ENCODE measurements at places on chromosomes 1 and 21.

DNA sequence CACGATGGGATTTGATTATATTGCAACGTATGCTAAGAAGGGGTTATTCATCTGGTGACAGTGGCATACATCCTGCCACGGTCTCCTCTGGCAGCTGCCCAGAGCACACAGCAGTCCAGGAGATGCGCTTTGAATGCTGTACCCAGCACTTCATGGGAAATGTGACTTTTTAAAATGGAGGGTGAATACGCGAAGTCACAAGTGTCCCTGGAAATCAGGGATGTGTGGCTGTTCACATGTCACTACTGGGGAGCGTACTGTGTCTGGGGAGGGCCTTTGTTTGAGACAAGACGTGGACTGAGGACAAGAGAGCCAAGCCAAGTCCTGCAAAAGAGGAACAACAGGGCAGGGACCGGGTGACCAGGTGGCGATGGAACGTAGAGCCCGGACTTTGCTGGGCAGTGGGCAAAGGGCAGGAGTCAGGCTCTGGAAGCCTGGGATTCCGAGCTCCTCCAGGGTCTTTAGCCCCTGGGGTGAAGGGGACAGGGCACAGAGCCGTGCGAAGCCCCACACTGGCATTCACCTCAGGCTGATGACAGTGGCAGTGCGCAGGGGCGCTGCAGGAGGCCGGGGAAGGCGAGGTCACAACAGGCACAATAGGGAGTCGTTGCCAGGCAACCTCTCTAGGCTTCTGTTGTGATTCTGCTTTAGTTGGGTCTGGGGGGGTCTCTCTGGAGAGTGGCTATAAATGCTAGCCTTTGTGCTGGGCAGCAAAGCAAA is 11.4 kb upstream of the ZBTB21 start:
- DNase-seq, result no peak

- DNase-seq, result no peak
Measured at GRCh38 chr1:11374748-11375110, 101.7 kb downstream of the UBIAD1 start.

DNA sequence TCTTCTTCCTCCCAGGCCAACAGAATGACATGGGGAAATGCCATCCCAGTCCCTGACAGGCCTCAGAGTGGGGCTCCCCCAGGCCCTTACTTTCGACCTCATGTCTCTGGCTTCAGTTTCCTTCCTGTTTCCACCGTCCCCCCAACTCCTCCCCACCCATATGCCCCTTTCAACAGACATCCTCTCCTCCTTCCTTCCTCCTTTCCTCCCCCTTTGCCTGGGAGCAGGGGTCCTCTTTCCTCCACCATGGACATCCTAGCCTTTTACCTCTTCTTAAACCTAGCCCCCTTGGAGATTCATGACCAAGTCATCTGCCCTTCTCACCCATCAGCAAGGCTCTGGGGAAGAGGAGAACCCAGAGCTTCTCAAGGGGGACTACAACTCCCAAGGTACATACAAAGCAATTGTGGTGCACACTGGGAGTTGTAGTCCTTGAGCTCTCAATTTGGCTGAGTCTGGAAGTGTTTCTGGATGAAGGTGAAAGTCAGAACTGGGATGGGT is 4.0 kb downstream of the ZBTB7B start:
- no peak for DNase-seq

DNA sequence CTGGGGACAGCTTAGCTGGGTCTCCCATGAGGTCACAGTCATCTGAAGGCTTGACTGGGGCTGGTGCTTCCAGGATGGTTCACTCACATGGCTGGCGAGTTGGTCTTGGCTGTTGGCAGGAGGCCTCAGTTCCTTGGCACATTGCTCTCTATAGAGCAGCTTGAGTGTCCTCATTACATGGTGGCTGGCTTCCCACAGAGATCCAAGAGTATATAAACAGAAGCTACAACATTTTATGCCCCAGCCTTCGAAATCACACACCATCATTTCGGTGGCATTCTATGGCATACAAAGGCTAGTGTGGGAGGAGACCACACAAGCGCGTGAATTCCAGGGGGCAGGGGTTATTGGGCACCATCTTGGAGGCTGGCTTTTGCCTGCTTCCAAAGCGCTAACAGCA is 63.0 kb downstream of the ALPL start:
- DNase-seq, result no peak

GRCh38 chr1:192580351-192580962 is 4.9 kb downstream of the RGS1 start:
- no peak for DNase-seq

- no peak for DNase-seq
Measured at GRCh38 chr1:9730096-9730901, 78.8 kb downstream of the PIK3CD start.

GRCh38 chr1:37513795-37514349 is 694 bp downstream of the MEAF6 start:
- peak; percentile 34 for DNase-seq

GRCh38 chr1:47459253-47459788 is 21.5 kb downstream of the FOXD2 start:
- no peak for DNase-seq

GRCh38 chr1:186152620-186153239 is 222.3 kb downstream of the TPR start:
- DNase-seq, result no peak

- DNase-seq, result no peak
Measured at GRCh38 chr1:41738475-41738874, 180.2 kb downstream of the HIVEP3 start.

- DNase-seq, result no peak
Measured at GRCh38 chr1:14912839-14913481, 240.6 kb upstream of the TMEM51 start.

DNA sequence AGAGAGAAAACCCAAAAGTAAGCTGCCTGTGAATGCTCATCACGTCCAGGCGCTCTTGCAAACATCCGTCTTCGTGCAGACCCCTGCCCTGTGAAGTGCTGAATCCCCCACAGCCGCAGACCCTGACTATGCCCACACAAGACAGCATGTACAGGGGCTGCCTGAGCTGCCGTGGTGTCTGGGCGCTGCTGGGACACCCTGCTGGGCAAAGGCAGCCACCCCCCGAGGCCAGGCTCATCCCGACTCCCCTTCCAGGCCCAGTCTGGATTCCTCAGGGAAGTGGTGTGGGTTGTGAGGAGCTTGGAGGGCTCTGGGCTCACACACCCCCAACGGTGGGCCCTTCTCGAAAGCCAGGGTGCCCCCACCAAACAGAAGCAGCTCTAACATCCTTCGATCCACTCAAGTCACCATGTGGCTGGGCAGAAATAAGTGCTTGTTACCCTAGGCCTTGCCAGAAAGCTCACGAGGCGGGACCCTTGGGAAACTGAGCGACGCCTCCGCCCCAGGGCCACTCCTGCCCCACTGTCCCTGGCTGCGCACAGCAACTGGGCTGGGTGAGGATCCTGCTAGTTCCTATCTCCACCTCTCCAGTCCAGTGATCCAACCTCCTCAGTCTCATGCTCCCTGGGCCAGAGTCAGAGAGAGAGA is 4.8 kb upstream of the WNT9A start:
- no peak for DNase-seq

GRCh38 chr1:80258659-80259058 is 1252.1 kb upstream of the ADGRL4 start:
- no peak for DNase-seq

DNA sequence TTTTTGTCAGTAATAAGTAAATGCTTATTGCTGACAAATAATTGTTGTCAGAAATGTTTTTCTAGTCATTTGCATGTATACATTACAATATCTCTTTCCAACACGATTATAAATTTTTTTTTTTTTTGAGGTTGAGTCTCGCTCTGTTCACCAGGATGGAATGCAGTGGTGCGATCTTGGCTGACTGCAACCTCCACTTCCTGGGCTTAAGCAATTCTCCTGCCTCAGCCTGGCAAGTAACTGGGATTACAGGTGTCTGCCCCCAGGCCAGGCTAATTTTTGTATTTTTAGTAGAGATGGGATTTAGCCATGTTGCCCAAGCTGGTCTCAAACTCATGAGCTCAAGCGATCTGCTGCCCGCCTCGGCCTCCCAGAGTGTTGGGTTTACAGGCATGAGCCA is 72.0 kb upstream of the ATF3 start:
- no peak for DNase-seq

- no peak for DNase-seq
Measured at GRCh38 chr1:209134001-209134400, 449.5 kb upstream of the CAMK1G start.

DNA sequence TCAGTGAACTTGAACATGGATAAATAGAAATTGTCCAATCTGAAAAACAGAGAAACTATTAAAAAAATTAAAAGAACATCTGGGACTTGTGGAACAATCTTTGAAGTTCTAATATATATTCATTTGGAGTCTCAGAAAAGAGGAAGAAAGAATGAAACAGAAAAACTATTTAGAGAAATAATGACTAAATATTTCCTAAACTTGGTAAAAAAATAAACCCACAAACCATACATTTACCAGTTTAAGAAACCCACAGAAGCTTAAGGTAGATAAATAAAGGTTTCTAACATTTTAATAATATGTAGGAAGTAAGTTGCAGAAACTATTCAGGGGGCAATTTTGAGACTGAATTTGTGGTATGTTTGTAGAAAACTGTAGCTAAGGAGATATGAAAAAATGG is 437.8 kb downstream of the PTBP2 start:
- DNase-seq, result no peak

DNA sequence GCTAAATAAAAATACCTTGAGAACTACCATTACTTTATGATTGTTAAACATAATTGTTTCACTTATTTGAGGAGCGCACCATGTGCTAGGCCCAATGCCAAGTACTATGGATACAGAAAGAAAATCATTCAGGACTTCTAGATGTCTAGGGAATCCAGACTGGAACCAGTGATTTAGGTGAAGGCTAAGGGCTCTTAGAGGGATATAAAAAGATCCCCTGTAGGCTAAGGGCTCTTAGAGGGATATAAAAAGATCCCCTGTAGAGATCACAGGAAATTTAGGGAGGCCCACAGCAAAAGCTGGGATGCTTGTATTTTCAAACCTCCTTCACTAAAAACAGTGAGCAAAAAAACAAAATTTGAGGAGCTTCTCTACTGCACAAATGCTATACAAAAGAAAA is 6.7 kb downstream of the TOR1AIP2 start:
- no peak for DNase-seq

GRCh38 chr1:234186037-234186688 is 187.1 kb upstream of the COA6 start:
- no peak for DNase-seq

GRCh38 chr1:48943826-48944225 is 167.1 kb upstream of the BEND5 start:
- DNase-seq, result no peak

GRCh38 chr1:57512386-57512785 is 88.5 kb upstream of the DAB1 start:
- DNase-seq, result no peak

- no peak for DNase-seq
Measured at GRCh38 chr1:156157506-156157905, 4.1 kb downstream of the SEMA4A start.

- DNase-seq, result no peak
Measured at GRCh38 chr1:206816390-206817287, 44.3 kb upstream of the IL10 start.

DNA sequence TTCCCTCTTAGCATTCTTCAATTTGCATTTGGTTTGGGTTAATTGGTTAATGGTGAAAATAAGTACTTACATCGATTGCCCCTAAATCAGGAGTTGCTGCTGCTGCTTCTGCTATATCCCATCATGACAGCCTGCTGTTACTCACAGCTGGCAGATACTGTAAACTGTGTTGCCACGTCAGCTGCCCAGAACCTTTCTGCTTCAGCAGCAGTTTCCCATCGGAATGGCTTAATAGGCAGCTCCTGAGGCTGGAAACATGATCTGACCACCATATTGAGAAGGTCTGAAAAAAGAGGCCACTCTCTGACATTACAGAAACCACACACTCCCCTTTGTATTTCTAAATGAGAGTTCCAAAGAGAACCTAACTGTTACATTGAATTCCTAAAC is 14.3 kb upstream of the SEC16B start:
- DNase-seq, result peak; percentile 42

GRCh38 chr1:77687519-77687906 is 5.1 kb upstream of the ZZZ3 start:
- DNase-seq, result peak; percentile 43

GRCh38 chr1:200121421-200121820 is 93.9 kb downstream of the NR5A2 start:
- DNase-seq, result no peak

- DNase-seq, result peak; percentile 9
Measured at GRCh38 chr1:206556047-206556749, 48.9 kb downstream of the RASSF5 start.

DNA sequence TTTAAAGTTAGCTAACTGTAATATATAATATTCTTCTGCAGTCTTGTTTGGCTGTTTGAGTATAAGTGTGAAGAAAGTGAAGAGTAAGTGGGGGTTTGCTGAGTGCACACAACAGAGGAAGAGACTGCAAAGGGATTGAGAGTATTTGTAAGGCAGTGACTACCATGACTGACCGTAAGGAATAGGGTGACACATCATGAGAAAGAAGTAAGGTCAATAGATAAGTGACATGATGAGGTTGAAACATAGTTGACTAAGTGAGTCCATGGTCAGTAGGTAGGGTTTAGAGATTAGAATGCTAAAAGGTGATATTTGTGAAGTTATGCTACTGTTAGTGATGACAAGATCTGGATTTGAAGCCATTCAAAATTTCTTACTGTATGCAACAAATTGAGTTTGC is 27.7 kb downstream of the WARS2 start:
- no peak for DNase-seq

DNA sequence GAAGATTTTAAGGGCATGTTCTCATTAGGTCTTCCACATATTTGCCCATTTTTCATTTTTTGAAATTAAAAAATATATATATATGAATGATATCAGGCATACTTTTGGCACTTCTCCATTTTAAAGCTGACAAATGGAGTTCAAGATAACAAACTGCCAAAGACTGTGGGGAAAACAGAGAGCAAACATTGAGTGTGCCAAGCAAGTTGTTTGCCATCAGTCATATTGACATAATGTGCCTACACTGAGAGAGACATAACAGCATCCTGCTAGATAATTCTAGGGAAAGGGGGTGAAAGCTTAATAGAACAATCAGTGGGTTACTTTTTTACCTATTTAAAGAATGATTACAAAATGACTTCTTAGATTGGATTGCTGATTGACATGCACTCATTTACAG is 529.4 kb upstream of the CXADR start:
- DNase-seq, result no peak
